ENCODE measurements at places on chromosomes 6 and 20.

DNA sequence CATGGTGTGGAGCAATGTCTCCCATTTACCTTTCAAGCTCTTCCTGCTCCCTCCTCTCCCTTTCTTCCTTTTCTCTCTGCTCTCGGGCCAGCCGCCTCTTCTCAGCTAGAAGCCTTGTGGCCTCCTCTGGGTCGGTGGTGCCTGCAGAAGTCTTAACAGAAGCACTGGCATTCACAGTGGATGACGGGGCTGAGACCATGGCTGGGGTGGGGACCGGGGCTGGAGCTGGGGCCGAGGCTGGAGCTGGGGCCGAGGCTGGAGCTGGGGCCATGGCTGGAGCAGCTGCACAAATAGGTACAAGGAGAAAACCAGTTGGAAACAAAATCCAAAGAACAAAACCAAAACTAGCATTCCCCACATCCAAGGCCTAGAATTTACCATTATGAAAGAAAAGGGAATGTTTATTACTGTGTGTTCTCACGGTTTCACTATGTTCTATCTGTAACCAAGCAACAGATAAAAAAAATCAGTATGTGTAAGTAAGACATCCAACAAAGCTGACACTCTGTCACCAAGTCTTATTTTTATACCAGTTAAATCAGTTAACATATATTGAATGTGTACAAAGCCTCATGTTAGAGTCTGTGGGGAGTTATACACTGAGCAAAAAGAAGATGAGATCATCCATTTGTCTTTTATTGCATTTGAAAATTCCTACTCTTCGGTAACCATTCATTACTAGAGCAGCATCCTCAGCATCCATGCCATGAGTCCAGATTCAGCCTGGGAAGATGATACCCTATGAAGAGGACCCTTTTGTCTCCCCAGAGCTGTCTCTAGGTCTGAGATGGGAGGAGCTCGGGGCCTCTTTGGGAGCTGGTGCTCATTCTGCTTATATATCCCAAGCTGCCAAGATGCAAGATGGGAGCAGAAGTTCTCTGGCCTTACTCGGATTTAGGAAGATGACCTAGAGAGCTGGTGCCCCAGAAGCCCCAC is 73.0 kb upstream of the BCLAF1 start:
- no peak for DNase-seq

GRCh38 chr20:3632311-3633004 is 30.7 kb downstream of the GFRA4 start:
- no peak for DNase-seq

DNA sequence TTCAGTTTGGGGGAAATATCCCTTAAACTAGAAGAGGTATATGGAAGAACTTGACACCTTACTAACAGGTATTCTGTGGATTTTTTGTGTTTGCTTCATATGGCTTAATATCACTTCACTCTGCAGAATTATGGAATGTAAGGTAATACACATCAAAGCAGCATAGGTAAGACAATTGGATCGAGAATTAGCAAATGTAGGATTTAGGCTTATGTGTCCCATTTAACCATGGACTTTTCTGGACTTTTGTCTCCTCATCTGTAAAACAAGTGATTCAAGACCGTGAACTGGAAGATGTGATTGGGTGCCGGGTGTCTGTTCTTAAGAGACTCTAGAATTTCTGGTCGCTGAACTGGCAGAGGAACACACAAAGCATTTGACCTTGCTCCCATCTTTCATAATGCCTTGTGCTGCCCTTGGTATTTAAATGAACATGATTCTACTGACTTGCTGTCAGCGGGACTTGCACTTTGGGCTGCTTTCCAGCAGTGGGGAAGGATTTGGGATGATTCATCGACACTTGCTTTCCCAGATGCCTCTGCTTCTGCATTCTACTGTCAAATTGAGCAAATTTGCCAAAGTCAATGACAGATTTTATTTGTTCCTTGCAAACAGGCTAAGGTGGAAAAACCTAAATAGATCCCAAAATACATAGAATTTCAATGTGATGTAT is 199.8 kb downstream of the PLCB1 start:
- no peak for DNase-seq

GRCh38 chr20:20492521-20493332 is 124.8 kb downstream of the INSM1 start:
- DNase-seq = no peak

- DNase-seq = no peak
These were observed 174.6 kb downstream of the GMPR start for GRCh38 chr6:16412982-16413381.

- peak; percentile 27 for DNase-seq
These were observed 353.3 kb upstream of the ARID1B start for GRCh38 chr6:156423829-156424228.

DNA sequence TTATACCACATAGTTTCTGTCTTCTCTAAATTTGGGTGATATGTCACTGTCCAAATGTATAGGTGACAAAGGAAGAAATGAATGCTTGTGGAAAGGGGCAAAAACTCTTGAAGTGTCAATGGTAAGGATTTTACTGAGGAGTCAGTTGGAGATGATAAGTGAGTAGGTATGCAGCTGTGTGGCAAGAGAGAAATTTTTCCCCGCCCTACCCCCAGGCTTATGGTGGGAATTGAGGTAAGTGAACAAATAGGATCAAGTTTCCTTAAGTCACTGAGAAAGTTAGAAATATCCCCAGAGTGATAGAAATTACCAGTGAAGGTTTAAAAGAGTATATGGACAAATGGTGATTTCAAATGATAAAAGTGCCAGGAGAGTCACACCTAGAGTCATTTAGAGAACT is 11.8 kb downstream of the DSE start:
- no peak for DNase-seq

DNA sequence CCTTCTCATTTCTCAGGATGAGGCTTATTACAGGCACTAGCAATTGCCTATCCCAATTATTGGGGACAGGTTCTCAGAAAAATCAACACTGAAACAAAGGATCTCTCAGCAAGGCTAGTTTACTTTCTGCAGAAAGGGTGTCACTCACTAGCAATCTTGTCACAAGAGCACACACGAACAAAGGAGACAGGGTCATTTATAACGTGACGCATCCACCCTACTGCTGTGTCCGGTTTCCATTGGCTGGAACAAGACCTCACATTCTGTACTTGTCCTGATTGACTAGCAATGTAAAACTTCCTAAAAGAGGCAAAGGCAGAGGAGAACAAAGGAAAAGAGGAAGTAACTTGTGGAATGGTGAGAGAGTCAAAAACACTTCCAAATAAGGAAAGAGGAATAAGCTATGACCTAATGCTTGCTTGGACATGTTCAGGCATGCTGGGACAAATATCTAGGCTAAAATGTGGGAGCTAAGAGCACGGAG is 160.2 kb upstream of the STXBP5 start:
- DNase-seq = no peak

DNA sequence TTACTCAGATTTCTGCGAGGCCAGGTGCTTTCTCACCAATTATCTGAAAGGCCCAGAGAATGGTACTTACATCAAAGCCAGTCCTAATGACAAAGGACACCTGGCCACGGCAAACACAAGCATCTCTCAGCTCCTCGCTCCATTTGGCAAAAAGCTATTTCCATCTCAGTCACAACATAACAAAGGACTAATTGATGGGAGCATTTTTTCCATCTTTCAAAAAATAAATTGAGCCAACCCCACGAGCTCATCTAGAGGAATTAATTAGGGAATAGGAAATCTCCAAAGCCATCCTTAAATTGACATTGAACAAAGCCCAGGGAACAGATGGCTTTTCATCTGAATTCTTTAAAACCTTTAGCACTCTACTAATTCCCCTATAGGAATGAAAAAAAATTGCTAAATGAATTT is 236.7 kb downstream of the HAO1 start:
- no peak for DNase-seq

GRCh38 chr20:62002882-62003480 is 62.7 kb downstream of the TAF4 start:
- DNase-seq = no peak

DNA sequence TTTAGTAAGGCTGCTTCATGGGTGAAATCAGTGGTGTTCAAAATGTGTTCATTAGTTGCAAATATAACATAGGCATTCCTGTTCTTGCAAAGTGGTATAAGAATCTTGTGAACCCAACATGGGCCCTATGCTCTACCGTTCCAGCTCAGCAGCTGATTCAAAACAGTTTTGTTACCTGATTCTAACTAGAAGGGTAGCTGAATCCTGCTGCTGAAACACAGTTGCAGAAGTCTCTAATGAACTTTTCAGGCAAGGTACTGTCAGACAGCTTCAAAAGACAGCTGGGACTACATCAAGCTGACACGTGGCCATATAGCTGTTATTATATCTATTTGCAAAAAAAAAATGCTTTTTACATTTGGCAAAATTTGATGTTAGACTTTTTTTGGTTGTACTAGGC is 22.7 kb downstream of the THEMIS start:
- DNase-seq = no peak

DNA sequence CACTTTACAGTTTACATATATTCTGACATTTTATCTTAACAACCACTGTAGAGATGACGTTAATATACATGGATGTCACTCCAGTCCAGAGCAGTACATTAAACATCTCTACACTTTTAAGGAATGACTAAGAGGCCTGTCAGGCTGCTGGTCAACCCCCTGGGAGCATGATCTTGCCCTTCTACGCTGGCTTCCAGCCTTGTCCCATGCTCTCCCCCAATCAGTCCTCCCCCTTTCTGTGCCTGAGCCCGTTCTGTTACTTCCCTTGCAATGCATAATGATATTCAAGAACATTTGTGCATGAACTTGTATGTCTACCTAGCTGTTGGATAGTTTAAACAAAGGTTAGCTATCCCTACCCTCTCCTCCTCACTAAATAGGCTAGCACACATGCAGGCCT is 40.5 kb upstream of the PLCB4 start:
- no peak for DNase-seq

DNA sequence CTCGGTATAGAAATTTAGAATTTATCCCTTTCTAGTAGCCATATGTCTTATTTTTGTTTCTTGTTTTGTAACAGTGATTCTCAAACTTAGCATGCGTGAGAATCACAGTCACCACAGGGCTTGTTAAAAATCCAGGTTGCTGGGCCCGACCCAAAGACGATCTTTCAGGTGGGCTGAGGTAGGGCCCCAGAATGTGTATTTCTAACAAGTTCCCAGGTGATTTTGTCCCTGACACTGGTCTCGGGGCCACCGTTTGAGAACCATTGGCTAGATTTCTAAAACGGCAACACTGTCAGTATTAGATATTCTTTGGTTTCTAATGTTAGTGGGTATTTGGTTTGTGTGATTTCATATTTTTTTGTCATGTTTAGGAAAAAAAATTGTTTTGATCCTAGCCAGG is 9.9 kb downstream of the PFDN4 start:
- no peak for DNase-seq

GRCh38 chr20:62818592-62819493 is 2.0 kb downstream of the COL9A3 start:
- DNase-seq = no peak

GRCh38 chr6:56761651-56762050 is 119.0 kb upstream of the DST start:
- no peak for DNase-seq

GRCh38 chr6:42418724-42419123 is 33.0 kb downstream of the TRERF1 start:
- DNase-seq = no peak

GRCh38 chr6:43575105-43575771 is 600 bp downstream of the XPO5 start:
- DNase-seq = no peak

DNA sequence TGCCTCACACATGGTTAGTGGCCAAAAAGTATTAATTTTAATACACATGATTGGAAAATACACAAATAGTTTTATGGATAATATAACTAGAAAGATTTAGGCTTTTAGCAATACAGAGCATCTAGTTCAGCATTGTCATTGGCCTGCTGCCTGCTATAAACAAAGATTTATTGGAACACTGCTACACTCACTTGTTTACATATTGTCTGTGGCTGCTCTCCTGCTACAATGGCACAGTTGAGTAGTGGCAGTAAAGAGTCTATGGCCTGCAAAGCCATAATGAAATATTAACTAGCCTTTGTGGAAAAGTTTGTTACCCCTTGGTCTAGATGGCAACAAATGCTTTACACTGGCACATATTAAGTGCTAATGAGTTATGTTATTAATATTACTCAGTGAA is 37.8 kb downstream of the ZNF451 start:
- DNase-seq = no peak

GRCh38 chr6:158431036-158431435 is 118.8 kb downstream of the TULP4 start:
- no peak for DNase-seq

- DNase-seq = no peak
These were observed 42.3 kb downstream of the GNAS start for GRCh38 chr20:58894652-58895447.

- DNase-seq = no peak
These were observed 212.3 kb upstream of the ZNF217 start for GRCh38 chr20:53805895-53806384.

- DNase-seq = no peak
These were observed 167.6 kb upstream of the KCNK16 start for GRCh38 chr6:39490108-39490507.

GRCh38 chr6:159686703-159687102 is 6.3 kb downstream of the SOD2 start:
- DNase-seq = no peak

- no peak for DNase-seq
These were observed 950.0 kb downstream of the KIF16B start for GRCh38 chr20:15623215-15623614.
